HFFc6 (cell line): ENCODE measurements at places on chromosomes 3 and 15.
A peak's percentile ranks its signal among the peaks of the same experiment; 100 is the strongest.

GRCh38 chr15:81723701-81724100, 322.1 kb downstream of the MEX3B start:
- DNase-seq, result no peak

GRCh38 chr3:4514321-4514720, 21.2 kb downstream of the ITPR1 start:
- DNase-seq, result no peak

GRCh38 chr15:83018436-83018835, 7.0 kb upstream of the C15orf40 start:
- no peak for DNase-seq

DNA sequence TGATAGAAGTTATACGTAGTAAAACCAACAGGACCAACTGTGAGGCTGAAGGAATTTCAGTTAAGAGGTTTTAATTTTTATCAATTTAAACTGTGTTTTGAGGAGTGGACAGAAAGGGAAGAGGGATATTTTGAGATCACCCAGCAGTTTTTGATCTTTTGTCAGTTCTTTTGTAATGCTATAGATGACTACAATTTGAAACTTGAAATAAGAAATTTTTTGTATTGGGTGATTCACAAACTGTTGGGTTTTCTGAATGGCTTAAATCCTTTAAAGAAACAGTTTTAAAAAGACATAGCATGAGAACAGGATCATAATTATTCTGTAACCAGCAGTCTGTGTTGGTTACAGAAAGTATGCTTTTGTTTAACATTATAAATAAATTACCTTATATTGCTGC, 67.4 kb downstream of the TCF12 start:
- no peak for DNase-seq

- peak; percentile 10 for DNase-seq
Observed at GRCh38 chr3:106299300-106300098, 430.7 kb upstream of the CBLB start.

GRCh38 chr3:45343947-45344346, 44.4 kb upstream of the LARS2 start:
- DNase-seq, result no peak

- DNase-seq, result no peak
Observed at GRCh38 chr3:195703776-195704175, 17.0 kb upstream of the MUC20 start.

GRCh38 chr3:175127075-175127662, 268.0 kb downstream of the NAALADL2 start:
- DNase-seq, result no peak

- no peak for DNase-seq
Observed at GRCh38 chr15:48435321-48435720, 104.1 kb downstream of the DUT start.

DNA sequence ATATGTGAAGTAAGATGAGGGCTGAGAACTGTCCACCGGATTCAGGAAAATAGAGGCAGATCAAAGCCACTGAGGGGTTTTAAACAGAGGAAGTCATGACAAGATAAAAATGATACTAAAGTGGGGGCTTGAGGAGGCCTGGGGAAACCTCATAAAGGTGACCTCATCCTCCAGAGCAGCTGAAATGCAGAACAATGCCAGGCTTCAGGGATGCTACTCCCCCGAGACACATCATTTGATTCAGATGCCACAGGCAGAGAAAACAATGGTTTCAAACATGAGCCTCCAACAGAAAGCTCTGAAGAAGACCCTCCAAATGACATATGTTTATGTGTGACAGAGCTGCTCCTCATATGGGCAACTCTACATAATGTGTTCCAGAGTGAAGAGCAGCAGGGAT, 6.4 kb downstream of the CFAP20DC start:
- DNase-seq, result no peak

DNA sequence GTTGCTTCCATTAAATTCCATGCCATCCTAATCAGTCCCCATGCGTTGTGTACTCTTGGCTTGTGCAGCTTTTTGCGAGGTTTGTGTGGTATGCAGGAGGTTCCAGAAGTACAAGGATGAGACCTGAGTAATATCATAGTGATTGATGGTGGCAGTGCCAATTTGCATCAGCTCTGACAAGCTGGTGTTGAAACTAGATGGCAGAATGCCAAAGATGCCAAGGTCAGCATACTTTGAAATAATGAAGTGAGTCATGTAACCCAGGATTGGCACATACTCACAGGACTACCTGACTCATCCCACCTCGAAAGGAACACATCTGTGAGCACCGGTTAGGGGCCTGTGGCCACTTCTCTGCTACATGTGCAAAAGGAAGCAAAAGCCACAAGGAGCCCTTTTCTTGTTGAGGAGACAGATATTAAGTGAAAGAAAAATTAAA, 14.3 kb downstream of the KAT2B start:
- DNase-seq, result peak; percentile 82

GRCh38 chr3:110393941-110394340, 677.7 kb upstream of the NECTIN3 start:
- no peak for DNase-seq

DNA sequence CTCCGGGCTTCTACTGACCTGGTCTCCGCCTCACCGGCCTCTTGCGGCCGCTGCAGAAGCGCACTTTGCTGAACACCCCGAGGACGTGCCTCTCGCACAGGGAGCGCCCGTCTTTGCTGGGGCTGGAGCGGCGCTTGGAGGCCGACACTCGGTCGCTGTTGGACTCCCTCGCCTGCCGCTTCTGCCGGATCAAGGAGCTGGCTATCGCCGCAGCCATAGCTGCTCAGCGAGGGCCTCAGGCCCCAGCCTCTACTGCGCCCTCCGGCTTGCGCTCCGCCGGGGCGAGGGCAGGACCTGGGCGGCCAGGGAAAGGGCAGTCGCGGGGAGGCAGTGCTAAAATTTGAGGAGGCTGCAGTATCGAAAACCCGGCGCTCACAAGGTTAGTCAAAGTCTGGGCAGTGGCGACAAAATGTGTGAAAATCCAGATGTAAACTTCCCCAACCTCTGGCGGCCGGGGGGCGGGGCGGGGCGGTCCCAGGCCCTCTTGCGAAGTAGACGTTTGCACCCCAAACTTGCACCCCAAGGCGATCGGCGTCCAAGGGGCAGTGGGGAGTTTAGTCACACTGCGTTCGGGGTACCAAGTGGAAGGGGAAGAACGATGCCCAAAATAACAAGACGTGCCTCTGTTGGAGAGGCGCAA, 319.2 kb downstream of the FGF12 start:
- no peak for DNase-seq

DNA sequence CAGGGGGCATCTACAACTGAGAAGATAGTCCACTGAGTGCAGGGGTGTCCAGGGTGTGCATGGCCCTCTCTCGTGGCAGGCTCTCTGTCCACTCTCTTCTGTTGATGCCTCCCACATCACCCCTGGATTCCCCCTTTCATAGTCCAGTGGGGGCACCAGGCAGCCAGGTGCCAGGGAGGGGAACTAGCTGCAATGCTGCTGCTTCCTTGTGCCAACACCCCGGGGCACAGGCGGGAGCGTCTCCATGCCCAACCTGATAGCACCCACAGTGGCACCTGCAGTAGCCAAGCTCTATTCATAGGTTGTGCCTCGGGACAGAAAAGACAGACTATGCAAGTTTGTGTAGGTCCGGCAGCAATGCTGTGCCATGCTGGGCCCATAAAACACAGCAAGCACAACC, 11.7 kb downstream of the DUOX2 start:
- no peak for DNase-seq

- no peak for DNase-seq
Observed at GRCh38 chr15:89802231-89802928, 12.3 kb downstream of the ANPEP start.
